ENCODE measurements at places on chromosomes 7 and 10.

DNA sequence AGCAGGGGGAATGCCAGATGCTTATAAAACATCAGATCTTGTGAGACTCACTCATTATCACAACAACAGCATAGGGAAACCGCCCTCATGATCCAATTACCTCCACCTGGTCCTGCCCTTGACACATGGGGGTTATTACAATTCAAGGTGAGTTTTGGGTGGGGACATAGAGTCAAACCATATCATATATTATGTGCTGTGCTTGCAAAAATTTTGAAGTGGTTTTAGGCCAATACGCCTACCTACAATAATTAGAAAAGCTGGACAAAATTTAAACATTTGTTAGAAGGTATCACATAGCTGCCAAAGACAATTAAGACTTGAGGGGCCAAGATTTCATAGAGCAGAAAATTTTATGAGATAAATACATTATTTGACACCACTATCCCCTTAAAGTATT, 29.5 kb downstream of the NPSR1 start:
- DNase-seq, result no peak

GRCh38 chr7:65946904-65947303, 35.1 kb downstream of the GUSB start:
- no peak for DNase-seq

DNA sequence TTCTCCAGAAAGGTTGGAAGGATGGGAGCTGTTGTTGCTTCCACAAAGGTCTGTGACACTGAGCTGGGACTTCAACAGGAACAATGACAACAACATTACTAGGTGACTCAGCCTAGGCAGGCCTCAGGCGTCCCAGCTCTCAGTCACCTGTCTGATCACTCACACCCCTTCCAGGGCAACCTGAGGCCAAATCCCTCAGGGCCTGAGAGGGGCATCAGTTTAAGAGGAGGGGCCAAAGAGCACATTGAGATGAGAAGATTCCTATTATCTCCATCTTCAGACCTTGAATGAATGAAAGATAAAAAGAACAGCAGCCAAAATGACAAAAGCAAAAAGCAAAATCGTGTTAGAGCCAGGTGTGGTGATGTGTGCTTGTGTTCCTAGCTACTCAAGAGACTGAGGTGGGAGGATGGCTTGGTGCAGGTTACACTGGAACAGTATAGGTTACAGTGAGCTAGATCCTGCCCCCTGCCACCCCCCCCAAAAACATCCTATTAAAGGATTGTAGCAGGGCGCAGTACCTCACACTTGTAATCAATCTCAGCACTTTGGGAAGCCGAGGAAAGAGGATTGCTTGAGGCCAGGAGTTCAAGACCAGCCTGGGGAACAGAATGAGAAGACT, at the start of gene ATG9B:
Gene ATG9B, minus strand, starts transcription at position 60 of the 622 bp plus-strand sequence. CDS start 71 bp downstream, outside the sequence.
- DNase-seq, result no peak

DNA sequence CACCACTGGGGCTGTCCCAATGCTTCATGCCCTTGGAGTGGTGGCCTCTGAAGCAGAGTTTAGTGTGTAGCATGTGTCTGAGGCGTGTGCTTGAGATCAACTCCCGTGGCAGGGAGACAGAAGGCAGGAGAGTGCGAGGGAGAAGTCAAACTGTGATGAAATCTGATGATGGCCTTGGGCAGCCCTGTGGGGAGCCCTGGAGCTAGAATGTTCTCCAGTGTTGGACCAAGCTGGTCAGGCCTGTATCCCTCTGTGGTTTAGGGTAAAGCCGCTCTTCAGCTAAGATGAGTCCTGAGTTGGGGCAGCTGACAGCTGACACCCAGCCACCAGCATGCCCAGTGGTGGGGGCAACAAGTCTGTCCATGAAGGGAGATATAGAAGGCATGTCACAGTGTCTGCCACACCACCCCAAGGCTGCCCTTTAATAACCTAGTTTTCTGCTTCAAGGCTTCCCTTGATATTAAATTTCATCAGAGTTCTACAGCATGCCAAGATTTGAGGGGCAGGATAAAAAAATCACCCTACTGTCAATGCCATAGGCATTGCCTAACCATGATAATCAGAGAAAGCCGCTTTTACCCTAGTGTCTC, 170.5 kb upstream of the SVIL start:
- no peak for DNase-seq

GRCh38 chr7:108613147-108613948, 43.7 kb downstream of the DNAJB9 start:
- DNase-seq, result no peak

DNA sequence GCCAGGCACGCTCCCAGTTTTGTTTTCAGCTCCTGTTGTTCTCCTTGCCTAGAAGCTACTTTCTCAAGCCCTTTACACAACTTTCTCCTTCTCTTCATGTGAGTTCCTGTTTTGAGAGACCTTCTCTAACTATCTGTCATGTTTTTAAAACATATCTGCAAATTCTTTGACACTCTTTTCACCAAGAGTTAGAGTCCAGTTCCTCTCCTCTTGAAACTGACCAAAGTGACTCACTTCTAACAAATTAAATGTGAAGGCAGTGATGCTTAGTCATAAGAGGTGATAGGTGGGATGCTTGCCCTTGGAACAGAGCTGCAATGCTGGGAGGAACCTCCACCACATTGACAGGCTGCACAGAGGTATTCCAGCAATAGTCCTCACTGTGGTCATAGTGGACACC, 25.3 kb downstream of the ZSCAN25 start:
- no peak for DNase-seq

- no peak for DNase-seq
Observed at GRCh38 chr7:95478272-95479037, 7.3 kb upstream of the ASB4 start.

- no peak for DNase-seq
Observed at GRCh38 chr10:61159253-61159652, 215.3 kb upstream of the RHOBTB1 start.

DNA sequence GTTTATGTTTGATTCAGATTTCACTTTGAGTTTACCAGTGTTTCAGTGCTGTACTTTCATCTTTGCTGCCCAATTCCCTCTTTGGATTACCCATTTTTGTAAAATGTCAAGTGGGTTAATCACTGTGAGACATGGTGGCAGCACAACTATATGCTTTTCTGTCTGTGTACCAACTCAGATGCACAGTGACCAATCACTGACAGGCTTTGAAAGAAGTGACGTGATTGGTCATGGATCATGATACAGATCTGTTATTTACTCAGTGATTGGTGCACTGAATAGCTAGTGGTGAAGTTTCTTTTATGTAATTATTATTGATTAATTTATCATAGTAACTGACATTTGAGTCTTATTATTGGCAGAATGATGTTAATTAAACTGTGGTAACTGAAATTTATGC, 126.9 kb downstream of the SDK1 start:
- DNase-seq, result no peak

GRCh38 chr7:101952355-101953247, 135.2 kb downstream of the CUX1 start:
- no peak for DNase-seq

DNA sequence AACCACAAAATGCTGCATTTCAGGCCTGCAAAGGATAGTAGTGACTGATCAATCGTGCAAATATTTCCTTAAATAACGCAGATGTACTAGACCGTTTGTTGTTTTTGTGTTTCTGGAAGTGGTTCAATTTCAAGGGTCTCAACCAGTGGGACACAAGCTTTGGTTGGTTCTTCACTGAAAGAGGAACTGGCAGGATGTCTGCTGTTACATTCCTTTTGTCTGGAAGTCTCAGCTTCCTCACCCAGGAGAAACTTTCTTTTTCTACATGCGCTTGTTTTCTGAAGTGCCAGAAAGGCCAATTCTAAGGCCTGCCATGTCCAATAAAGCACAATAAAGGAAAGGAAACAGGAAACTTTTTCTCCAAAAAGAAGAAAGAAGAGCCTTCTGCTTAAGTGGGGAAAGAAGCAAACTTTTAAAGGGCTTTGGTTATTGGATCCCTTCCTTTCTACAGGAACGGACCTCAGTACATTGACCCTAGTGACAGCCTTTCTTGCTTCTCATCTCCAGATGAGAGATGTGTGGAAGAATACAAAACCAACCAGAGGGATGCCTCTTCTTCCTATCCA, 4.1 kb downstream of the DKK1 start:
- no peak for DNase-seq
